Adrenal gland (tissue), 19 donors: ENCODE measurements at places on chromosomes 5 and 9.

DNA sequence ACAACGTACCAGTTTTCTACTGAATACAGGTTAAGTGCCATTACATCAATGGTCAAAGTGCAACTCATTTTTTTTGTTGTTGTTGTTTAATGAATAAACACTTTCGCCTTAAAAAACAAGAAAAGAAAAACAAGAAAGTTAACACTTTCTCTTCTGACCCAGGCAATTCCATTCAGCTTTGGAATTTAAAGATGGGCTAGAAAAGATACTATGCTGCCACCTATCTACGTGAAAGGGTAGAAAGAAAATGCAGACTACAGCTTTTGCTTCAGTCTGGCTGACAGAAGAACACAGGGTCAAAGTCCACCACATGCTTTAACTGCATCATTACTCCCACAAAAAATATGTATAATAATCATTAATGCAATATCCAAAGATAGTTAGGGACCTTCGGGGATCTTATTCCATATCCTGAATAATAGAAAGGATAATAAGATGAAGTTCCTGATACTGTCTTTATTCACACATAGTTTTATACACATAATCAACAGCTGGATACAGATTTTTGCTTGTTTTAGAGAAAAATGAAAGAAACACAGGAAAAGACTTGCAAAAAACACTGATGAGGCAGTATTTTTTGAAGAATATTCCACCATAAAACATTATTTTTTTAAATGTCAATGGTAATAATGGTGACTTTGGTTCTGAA is 40.4 kb downstream of the ZDHHC21 start:
- no peak for DNase-seq

DNA sequence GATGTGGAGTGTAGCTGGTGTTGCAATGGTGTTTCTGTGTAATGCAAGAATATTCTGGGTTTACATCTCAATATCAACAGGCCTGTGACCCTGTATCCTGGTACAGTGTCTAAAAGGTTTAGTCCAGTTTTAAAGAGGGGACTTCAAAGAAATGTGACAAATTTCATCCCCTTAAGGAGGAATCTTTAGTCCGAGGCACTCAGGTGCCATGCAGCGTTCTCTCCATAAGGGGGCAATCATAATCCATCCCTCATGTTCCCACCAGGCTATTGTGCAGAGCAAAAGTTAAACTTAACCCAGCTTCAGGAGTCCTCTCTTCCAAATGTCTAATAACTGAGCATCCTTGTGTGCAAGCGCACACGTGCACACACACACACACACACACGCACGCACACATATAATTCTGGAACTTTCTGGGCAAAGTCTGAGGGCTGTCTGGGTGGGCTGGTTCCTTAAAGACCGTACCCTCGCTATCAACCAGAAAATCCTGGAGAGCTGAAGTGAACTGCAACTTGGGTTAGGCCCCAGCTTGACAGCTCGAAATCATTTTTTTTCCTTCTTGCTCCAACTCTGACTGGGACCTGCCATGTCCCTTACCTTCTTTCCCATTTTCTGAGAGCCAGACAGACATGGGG is 46.0 kb downstream of the CRB2 start:
- DNase-seq = no peak

- DNase-seq = no peak
These were observed 387.1 kb downstream of the PDE4D start for GRCh38 chr5:59506285-59506877.

GRCh38 chr5:91315701-91316100 is 67.4 kb downstream of the ARRDC3 start:
- DNase-seq = no peak

DNA sequence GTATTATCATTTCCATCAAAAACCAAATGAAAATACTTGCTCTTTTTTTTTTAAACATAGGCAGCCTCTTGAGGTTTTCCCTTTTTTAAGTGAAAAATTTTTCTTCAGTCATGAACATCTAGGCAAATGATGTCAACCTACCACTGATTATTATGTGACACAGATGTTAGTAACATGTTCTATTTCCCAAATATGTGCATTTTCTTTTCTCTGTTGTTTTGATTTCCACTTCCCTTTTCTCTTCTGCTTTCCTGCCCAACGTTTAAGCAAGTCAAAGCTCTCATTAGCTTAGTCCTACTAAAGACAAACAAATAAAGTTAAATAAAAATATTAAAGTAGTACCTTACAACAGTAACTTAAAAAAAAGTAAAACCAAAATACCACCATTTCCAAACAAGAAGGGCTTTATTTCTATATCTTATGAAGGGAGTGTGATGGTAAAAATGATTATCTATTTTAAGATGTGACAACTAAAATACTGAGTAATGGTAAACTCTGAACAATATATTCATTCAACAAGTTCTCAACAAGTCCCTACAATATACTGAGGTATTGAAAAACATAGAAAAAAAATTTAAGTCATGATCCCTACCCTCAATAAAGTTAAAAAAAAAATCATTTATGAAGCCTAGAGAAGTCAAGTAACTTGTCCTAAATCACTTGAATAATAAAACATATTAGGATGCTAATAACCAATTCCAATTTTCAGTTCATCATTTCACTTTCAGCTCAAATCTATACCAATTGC is 9.4 kb downstream of the SLC38A9 start:
- no peak for DNase-seq

GRCh38 chr9:130122456-130122855 is 49.7 kb upstream of the NCS1 start:
- no peak for DNase-seq

DNA sequence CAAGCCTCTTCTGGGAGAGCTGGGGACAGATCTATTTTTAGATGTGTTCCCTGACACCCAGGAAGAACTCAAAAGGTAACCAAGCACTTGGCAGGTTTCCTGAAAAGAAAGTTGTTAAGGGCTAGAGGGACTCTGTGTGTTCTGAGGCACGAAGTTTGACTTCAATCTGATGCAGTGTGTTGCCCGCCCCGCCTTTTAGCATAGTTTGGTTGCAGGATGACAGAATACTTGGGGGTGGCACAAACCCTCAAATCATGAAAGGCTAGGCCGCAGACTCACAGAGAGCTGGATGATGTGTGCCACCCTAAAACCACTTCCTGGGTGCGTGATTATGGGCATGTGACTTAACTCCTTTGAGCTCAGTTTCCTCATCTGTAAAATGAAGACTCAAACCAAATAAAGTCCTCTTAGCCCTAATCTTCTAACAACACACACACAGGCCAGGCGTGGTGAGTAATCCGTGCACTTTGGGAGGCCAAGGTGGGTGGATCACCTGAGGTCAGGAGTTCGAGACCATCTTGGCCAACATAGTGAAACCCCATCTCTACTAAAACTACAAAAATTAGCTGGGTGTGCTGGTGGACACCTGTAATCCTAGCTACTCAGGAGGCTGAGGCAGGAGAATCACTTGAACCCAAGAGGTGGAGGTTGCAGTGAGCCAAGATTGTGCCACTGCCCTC is 12.8 kb upstream of the NDFIP1 start:
- no peak for DNase-seq
